ENCODE measurements at places on chromosomes 3 and 15.

- no peak for DNase-seq
Measured at GRCh38 chr15:91879158-91879557, 25.6 kb downstream of the SLCO3A1 start.

- DNase-seq: no peak
Measured at GRCh38 chr3:38332201-38332600, 14.4 kb upstream of the XYLB start.

- no peak for DNase-seq
Measured at GRCh38 chr3:193704431-193704830, 111.4 kb downstream of the OPA1 start.

DNA sequence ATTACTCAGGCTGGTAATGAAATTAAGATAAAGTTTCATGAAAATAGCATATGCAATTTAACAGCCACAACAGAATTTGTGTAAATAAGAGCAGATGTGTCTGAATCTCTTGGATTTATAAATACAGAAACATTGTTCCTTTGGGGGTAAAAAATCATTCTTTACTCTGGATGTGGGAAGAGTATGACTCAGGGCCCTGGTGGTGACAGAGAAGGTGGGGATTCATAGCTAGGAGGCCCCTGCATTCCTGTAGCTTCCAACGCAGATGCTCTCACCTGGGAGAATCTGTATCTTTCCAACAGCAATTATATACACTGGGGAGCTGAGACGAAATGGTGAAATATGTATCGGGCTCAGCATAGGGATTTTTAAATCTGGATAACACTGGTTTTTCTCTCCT is 167.6 kb upstream of the CADPS start:
- no peak for DNase-seq

GRCh38 chr3:143139762-143140161 is 20.2 kb downstream of the CHST2 start:
- peak; percentile 86 for DNase-seq

GRCh38 chr3:110234831-110235230 is 836.8 kb upstream of the NECTIN3 start:
- DNase-seq: peak; percentile 1

DNA sequence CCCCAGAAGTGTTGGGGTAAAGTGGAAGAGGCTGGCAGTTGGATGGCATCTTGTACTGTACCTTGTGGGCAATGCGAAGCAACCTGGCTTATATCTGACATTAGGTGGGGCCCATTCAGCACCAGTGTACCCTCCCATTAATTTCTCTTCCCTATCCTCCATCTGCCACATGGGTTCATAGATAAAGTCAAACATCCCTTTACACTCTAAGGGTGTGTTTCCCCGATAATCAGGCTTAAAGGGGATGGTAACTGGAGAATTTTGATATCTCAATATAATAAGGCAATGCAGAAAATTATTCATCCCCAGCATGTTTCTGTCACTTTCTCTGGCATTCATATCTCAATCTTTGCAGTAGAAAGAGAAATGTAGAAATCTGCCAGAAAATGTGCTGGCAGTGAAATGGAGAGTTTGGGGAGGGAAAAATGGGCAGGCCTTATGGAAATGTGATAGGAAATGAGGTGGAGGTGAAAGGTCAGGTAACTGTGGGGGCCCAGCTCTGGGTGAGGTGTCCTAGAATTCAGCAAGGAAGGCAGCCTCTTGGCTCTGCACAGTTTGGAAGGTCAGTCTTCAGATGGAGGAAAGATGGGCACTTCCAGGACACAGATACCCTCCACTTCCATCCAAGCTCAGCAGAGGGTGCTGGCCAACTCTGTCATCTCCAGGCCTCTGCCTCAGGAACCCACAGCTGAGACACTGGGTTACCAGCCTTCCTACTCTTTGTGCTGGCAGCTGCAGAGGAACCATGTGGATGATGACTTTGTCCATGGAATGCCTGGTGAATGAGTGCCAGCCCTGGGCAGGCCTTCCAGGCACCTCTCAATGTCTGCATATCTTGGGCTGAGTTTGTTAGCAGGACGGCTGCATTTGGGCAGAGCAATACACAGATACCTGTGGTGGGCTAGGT is 325.9 kb upstream of the CTDSPL start:
- no peak for DNase-seq

- no peak for DNase-seq
Measured at GRCh38 chr3:38109580-38110313, 27.2 kb downstream of the ACAA1 start.

- DNase-seq: no peak
Measured at GRCh38 chr15:71143373-71144310, 28.4 kb downstream of the THSD4 start.

GRCh38 chr3:98952404-98952803 is 50.9 kb upstream of the DCBLD2 start:
- DNase-seq: no peak

DNA sequence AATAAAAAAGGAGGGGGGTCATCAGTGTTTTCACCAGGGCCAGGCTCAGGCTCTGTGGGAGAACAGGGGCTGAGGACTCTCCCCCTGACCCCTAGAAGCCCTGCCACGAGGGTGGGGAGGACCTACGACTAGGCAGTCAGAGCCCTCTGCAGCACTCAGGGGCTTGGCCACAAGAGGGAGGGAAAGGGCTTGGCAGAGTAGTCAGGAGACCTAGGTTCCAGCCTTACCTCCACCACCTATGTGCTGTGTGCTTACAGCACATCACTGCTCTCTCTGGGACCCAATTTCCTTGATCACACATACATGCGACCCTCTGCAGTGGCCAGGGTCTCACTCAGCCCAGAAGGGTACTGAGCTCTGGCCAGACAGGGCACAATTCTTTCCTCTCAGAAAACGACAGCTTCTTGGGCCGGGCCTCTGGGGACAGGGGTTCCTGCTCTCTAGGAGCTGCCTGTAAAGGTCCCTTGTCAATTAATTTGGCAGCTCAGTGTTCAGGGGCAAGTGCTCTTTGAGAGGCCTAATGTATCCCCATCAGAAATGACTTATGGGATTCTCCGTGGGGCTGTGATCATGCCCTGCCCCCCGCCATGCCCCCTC is 16.4 kb upstream of the SKIC8 start:
- DNase-seq: no peak

DNA sequence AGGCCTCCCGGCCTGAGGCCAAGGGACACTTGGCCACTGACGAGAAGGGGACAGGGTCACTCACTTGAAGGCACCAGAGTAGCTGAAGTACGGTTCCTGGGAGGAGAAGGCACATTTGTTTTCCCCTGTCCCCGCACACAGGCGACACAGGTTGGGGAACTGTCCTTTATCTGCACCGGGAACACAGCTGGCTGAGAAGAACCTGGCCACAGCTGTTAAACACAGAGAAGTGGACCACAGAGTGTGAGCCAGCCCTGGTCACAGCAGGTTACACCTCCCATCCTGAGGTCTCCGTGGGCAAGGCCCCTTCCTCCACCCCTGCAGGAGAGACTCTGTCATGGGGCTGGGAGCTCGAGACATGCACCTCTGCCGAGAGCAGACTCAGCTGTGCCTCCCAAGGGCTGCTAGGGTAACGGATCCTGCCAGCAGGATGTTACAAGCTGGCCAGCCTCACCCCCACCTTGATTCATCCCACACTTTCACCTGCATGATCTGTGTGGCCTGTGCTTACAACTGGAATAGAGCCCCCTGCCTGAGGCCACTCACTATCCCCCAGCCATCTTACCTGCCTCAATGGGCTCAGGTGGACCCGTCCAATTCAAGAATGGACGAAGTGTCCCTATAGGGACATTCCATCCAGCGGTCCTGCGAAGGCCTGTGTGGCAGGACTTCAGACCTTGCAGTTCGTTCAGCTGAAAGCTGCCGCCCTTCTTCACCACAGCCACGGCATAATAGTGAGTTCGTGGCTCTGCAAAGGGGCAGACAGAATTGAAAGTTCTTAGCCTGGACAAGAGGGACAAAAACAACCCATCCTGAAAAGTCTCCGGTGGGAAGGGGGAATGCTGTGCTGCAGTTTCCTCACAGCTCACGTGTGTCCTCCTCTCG is 9.2 kb downstream of the LTF start:
- DNase-seq: no peak

GRCh38 chr3:20572473-20572872 is 386.5 kb upstream of the SGO1 start:
- no peak for DNase-seq

DNA sequence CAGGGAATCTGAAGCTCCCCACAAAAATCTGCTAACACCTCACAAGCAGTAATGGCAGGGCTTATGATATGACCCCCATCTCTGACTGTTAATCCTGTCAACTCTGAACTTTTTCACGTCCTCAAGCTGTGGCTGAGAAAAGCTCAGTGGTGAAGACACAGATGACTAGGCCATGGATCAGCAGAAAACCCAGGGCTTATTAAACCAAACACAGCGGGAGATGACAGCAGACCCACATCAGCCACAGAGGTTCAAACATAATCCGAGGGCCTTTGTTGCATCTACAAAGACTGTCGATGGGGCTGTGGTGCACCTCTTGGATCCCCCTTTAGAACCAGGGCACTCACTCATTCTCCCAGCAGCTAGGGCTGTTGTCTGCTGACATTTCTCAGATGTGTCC is 50.4 kb downstream of the GLB1 start:
- DNase-seq: no peak

GRCh38 chr3:56971816-56972215 is 88.6 kb upstream of the SPATA12 start:
- no peak for DNase-seq

DNA sequence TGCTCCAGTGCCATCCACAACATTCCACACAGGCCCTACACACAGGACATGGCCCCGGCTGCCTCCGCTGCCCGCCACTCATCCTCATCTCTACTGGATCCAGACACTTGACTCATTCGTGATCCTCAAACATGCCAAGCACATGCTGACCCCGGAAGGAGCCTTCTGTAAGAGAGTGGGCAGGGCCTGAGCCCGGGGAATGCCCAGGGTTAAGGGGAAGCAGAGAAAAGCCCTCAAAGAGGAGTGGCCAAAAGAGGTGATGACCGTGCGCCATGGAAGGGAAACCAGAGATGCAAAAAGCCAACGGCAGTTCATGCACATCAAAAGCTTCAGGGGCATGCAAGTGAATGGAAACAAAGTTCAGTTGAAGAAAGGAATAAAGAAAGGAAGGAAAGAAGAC is 46.1 kb downstream of the RFTN1 start:
- DNase-seq: no peak

GRCh38 chr15:74470631-74471395 is 9.9 kb upstream of the UBL7 start:
- no peak for DNase-seq

DNA sequence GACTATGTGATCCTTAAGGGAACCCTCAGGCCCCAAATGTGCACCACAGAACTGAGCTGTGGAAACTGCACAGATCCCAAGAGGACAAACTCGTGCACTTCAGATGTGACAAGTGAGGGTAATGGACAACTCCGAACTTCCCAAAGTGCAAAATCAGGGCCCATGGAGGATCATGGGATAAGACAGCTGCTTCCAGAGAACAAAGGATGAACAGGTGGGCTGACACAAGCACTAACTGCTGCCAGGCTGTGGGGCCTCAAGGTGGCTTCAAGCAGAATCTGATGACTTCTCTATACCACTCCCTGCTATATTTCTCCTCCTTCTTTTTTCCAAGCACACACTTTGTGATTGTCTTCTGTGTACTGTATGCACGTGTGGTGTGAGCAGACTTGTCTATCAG is 5.4 kb downstream of the TARS3 start:
- no peak for DNase-seq

DNA sequence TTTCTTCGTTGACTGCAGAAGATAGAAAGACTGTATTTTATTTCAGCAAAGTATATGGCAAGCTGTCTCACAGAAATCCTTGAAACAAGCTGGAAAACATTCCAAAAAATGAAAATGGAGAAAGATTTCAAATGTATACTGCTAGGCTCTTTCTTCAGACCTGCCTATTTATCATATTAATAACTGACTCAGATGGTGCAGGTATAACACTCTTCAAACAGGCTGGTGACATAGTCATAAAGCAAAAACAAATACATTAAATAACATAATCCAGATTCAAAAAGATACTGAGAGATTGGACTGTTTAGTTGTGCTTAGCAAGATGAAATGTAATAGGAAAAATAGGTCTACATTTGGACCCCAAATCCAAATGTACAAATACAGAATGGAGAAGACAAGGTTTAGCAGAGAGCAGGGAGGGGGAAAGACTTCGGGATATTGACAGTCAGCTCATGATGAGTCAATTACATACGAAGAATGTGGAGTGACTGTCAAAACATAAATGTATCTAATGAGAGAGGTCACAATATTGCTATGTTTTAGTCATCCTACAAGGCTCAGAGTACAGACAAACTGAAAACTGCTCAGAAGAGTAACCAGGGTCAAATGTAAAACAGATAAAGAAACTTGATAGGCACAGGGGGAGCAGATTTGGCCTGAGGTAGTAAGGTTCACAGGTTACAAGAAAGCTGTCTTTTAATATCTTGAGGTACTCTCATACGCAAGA is 88.7 kb downstream of the DMXL2 start:
- DNase-seq: no peak

DNA sequence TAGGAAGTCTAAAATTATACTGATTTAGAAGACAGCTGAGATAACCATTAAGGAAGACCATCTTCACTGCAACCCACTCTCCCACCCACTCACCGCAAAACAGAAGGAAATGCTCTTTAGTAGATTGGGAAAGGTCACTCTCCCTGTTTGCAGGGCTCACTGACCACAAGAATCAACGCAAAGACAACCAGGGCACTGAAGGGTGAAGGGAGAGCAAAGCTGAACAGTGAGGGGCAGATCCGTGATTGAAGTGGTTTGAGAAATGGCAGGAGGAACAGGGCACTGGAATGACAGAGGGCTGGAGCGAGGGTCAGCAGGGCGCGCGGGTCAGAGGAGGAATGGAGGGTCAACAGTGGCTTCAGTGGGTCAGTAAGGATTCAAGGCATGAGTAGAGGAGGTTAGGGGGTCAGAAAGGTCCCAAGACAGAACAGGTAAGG is 520 bp downstream of the MESD start:
- no peak for DNase-seq

- DNase-seq: no peak
Measured at GRCh38 chr3:188975600-188976314, 196.0 kb upstream of the TPRG1 start.

DNA sequence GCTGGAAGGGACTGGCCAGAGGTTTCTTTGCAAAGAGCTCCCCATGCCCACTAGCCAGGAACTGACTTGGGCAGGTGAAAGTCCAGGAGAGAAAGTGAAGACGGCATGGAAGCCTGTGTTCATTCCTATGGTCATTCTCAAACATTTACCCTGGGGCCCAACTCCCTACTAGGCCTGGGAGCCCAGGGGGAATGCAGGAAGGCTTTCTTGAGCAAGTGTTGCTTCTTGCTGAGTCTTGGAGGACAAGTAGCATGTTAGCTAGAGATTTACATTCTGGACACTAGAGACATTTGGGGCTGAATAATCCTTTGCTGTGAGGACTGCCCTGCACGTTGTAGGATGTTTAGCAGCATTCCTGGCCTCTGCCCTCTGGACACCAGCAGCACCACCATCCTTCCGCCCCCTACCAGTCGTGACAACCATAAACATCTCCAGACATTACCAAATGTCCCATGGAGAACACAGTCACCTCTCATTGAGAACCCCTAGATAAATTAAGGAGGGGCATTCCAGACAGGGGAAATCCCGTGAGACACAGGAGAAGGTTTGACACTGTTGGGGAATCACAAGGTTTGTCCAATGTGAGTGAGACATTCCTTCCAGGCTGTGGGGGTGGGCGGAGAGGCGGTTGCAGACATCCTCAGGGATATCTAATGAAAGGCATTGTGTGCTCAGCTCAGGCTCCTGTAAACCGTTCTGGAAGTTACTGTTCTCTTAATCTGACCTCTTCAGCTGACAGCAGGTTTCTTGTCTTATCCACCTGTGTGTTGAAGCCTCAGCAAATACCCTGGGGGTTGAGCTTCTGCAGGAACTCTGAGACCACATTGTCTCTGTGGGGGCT is 236.2 kb downstream of the TLE3 start:
- DNase-seq: no peak

- DNase-seq: peak; percentile 13
Measured at GRCh38 chr15:40702077-40702476, 7.1 kb downstream of the RAD51 start.

Data from fibroblast of the aortic adventitia (primary cell).